Inflammatory macrophage treated with lipopolysaccharide for 4 hours (primary cell): ENCODE measurements at places on chromosomes 7 and 10.

- DNase-seq: peak; percentile 7
Measured at GRCh38 chr7:34759477-34760125, 101.6 kb downstream of the NPSR1 start.

- no peak for DNase-seq
Measured at GRCh38 chr10:19818876-19819275, 2.6 kb downstream of the PLXDC2 start.

DNA sequence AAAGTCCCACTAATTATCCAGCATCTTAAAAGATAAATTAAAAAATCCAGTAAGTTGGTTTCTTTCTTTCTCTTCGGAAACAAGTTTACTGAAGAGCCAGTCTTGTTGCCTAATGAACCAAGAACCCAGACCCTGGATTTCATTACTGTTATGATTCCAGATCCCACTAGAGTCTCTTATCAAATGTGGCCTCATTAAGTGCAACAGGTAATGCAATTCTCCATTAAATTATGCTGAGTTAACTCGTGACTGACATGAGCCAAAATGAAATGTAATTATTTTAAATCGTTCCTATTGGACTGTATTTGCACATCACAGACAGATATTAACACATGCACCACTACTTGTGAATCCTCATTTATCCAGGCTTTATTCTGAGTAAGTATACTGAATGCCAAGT, 115.6 kb downstream of the NXPH1 start:
- no peak for DNase-seq

DNA sequence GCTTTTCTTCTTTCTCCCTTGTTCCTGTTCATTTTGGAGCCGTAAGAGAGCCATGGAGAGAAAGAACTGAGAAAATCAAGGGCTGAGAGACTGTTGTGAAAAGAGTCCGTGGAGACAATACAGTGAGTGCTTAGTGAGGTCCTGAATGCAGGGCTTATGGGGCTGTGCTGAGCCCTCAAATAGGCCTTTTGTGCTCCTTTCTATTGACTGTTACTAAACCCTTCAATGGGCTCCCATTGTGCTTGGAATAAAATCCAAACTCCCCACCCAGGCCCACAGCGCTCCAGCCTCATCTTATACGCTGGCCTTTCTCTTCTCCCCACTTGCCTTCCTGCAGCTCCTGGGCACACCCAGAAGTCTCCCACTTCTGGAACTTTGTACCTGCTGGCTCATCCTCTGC, 243.1 kb upstream of the HABP2 start:
- no peak for DNase-seq

- DNase-seq: peak; percentile 82
Measured at GRCh38 chr10:118955951-118956801, 73.3 kb upstream of the NANOS1 start.

- DNase-seq: peak; percentile 50
Measured at GRCh38 chr7:135659159-135659846, 3.0 kb upstream of the STMP1 start.

DNA sequence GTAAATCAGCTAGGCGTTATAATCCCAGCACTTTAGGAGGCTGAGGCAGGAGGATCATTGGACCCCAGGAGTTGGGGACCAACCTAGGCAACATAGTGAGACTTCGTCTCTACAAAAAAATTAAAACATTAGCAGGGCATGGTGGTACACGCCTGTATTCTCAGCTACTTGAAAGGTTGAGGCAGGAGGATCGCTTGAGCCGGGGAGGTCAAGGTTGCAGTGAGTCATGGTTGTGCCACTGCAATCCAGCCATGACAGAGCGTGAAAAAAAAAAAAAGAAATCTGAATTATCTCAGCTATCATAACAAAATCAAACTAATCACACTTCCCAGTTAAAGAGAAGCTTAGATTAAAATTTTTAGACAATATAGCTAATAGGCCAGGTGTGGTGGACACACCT, 35.3 kb downstream of the ATAD1 start:
- no peak for DNase-seq

DNA sequence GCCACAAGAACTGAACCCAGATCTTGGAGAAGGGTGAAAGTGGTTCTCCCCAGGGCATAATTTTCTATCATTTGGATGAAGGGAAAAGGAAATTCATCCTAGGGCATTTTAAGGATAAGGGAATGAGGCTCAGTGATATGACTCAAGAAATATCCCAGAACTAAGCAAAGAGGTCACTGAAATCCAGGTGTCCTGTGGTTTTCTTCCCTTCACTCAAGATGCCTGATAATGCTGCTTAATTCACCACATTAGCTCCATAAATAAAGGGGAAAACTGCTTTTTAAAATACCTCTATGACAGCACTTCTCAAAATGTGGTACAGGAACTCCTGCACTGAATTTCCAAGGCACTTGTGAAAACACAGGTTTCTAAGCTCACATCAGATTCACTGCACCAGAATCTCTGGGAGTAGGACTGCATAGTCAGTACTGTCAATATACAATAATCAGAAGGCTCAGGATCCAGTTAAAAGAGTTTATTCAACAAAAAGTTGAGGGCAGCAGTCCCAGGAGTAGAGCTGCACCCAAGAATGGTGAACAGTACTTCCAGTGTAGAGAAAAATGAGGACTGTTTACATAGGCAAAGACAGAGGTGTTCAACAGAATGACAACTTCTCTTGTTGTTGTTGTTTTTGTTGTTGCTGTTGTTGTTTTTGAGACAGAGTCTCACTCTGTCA, 2.9 kb downstream of the IFIT3 start:
- peak; percentile 13 for DNase-seq

- DNase-seq: no peak
Measured at GRCh38 chr10:72904806-72905205, 11.3 kb downstream of the OIT3 start.

DNA sequence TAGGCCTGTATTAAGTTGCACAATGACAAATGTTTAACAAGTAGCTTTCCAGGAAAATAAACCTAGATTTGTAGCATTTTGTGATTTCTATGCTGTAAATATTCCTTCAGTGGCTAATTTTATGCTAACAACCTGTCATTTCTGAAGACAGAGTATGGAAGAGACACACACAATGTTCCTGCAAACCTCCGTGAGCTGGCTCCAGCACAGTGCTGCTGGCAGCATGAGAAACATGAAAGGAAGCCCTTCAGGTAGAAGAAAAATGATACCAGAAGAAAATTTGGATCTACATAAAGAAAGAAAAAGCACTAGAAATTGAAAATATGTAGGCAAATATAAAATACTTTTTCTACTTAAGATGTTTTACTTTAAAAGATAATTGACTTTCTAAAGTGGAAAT, 69.5 kb upstream of the CTTNBP2 start:
- no peak for DNase-seq

DNA sequence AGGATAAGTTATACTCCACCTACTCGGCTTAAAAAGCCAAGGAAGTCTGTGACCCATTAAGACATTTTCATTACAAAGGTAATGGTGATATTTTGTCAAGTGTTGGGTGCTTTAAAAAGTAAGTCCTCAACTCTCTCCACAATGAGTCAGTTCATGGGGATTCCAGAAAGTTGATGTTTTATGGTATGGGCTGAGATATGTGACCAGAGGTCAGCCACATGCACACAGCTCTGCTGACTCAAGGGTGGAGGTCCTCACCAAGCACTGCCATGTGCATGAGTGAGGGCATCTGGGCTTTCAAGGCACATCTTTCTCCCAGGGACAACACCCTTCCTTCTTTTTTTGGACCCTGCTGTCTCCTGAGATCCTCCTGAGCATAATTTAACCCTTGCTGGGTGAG, 292.9 kb downstream of the PTEN start:
- DNase-seq: no peak

DNA sequence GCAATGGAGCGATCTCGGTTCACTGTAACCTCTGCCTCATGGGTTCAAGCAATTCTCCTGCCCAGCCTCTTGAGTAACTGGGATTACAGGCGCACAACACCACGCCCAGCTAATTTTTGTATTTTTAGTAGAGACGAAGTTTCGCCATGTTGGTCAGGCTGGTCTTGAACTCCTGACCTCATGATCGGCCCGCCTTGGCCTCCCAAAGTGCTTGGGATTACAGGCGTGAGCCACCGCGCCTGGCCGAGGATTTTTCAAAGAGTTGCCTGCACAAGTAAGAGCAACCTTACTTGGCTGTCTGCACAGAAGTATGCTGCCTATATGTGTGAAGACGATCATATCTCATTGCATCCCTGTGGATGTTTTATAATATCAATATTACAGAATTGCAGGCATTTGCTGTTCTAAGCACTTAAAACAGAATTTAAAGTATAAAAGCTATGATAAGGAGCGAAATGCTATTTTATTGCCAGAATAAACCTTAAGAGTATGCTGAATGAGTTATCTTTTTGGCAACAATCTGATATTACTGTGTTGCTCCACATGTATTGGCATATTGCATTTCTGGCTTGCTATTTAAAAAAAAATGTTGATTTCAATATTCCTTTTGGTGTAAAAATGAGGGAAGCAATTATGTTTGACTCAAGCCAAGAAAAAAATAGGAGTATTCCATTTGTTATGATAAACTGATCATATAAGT, 379.4 kb upstream of the SEMA3D start:
- no peak for DNase-seq

GRCh38 chr10:90930070-90930837, 9.4 kb upstream of the ANKRD1 start:
- no peak for DNase-seq

DNA sequence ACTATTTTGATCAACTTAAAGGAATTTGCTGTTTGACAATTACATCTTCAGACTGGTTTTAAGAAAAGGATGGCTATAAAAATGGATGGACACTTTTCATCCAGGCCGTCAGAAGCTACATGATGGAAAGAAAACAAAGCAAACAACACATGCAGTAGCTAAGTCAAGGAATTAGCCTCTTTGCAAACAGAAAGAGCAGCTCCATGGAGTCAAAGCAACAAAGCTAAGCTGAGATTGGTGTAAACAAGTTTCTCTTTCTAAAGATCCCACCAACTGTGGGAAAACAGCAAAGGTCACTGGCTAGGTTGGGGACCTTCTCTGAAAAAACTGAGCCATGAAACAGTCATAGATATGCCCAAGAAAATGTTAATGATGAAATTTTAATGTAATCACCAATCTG, 98.9 kb downstream of the RNF133 start:
- DNase-seq: no peak

- no peak for DNase-seq
Measured at GRCh38 chr10:71269301-71270288, 49.5 kb upstream of the SLC29A3 start.

DNA sequence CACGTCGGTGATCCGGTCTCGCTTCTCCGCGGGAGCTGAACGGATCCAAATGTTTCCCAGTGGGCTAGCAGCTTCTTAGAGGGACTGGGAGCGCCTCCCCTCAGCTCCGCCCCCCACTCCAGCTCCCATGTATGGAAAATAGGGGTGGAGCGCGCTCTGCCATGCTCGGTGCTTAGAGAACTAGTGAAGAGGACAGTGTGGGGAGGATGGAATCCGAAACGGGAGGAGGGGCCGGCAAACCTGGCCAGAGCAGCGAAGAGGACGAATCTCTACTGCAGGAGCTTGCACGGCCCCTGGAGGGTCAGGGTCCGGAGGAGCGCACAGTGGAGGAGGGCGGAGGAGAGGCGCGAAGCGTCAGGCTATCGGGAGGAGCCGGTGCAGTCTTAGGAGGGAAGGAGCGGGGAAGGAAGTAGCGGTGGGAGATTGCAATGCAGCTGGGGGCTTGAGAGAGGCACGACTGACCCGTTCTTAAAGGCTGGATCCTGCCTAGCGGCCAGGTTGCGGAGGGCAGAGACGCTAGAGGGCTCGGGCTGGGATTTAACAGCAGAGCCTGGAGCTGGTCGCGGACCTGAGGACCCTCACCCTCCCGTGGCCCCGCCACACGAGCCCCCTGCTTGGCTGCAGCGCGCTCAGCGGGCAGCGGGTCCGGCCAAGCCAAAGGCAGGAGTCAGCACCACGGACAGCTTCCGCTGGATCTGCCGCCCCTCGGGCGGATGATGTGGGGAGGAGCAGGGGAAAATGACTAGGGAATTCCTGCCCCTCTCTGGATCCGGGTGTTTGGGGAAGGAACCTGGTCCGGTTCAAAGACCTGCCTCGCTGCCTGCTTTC, at the start of gene PRLHR:
PRLHR (minus strand) TSS at position 51 of the 828 bp plus-strand sequence. CDS start 404 bp downstream, outside the sequence.
- no peak for DNase-seq

- no peak for DNase-seq
Measured at GRCh38 chr10:14654821-14655382, 119.8 kb downstream of the FAM107B start.
